ENCODE measurements at places on chromosomes 13 and 19. TPM values are rescaled to one million over a fixed set of nuclear protein-coding genes. Genes with fewer than 3 reads are reported as not detected.
A peak's percentile ranks its signal among the peaks of the same experiment; 100 is the strongest.

GRCh38 chr13:112616586-112617362 is 28.8 kb upstream of the TUBGCP3 start:
- H3K36me3 ChIP-seq, result no peaks in the 10 kb centered on the region
- H3K4me1 ChIP-seq, result peaks cover 9% of the 10 kb centered on the region
- peak; percentile 28 for DNase-seq
- H3K27me3 ChIP-seq, result peaks cover 24% of the 10 kb centered on the region

GRCh38 chr13:44812818-44813217 is 176.5 kb downstream of the NUFIP1 start:
- no peak overlapping the region for H3K27ac ChIP-seq
- no peaks in the 10 kb centered on the region for H3K27me3 ChIP-seq
- H3K4me1 ChIP-seq, result no peaks in the 10 kb centered on the region
- no peaks in the 10 kb centered on the region for H3K36me3 ChIP-seq
- no peak overlapping the region for H3K4me3 ChIP-seq

- H3K36me3 ChIP-seq, result no peaks in the 10 kb centered on the region
- DNase-seq, result no peak
- no peaks in the 10 kb centered on the region for H3K4me1 ChIP-seq
- H3K27me3 ChIP-seq, result peaks cover 48% of the 10 kb centered on the region
- no peak overlapping the region for H3K4me3 ChIP-seq
- no peak overlapping the region for H3K27ac ChIP-seq
Measured at GRCh38 chr19:14761607-14762006, 16.8 kb downstream of the ADGRE2 start.

The SULT2B1 gene
- not detected for total RNA-seq

DNA sequence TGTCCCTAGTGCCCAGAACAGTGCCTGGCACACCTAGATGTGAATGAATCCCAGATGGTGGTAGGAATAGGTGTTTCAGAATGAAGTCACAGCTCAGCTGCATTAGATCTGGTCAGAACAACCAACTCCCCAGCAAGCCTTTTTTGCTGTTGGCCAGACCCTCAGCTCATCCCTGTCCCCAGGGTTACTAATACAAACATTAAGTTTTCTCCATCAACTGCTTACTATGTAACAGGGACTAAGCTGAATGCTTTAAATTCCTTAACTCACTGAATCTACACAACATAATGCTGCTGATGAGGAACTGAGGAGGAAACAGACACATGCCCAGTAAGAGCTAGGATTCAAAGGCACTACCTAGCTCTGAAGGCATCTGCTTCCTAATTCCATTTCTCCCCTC is 18.8 kb downstream of the SMG9 start:
- DNase-seq, result no peak
- no peaks in the 10 kb centered on the region for H3K27me3 ChIP-seq
- no peak overlapping the region for H3K27ac ChIP-seq
- H3K36me3 ChIP-seq, result peaks cover 40% of the 10 kb centered on the region

GRCh38 chr13:31965361-31966066 is 66.1 kb upstream of the FRY start:
- no peaks in the 10 kb centered on the region for H3K36me3 ChIP-seq
- peaks cover 5% of the 10 kb centered on the region for H3K4me1 ChIP-seq
- H3K27me3 ChIP-seq, result no peaks in the 10 kb centered on the region
- H3K27ac ChIP-seq, result no peak overlapping the region
- no peak for DNase-seq

The ZNF772 gene
- total RNA-seq, result 14.6 TPM

The ZNF610 gene
- total RNA-seq, result 10.0 TPM

DNA sequence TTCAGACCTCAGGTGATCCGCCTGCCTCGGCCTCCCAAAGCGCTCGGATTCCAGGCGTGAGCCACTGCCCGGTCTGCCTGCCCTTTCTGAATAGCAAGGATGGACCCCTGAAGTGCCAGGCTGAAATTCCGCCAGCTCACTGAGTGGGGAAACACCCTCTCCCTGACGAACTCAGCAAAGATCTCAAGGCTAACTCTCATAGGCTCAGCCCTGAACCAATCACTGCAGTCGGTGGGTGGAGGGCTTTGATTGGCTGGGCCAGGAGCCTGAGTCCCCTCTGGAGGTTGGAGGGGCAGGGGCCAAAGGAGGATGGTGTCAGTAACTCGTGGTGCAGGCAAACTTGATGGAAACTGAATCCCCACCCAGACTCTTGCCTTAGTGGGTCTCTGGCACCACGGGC is 11.2 kb upstream of the COMP start:
- H3K27me3 ChIP-seq, result peaks cover 17% of the 10 kb centered on the region
- no peak for DNase-seq
- no peak overlapping the region for H3K27ac ChIP-seq
- no peaks in the 10 kb centered on the region for H3K36me3 ChIP-seq

GRCh38 chr13:112106478-112107141 is 39.7 kb downstream of the SOX1 start:
- no peaks in the 10 kb centered on the region for H3K36me3 ChIP-seq
- H3K4me3 ChIP-seq, result peak overlapping the region; percentile 87
- H3K27ac ChIP-seq, result peak overlapping the region; percentile 91
- peaks cover 36% of the 10 kb centered on the region for H3K27me3 ChIP-seq
- H3K4me1 ChIP-seq, result peaks cover 65% of the 10 kb centered on the region
- DNase-seq, result peak; percentile 60

DNA sequence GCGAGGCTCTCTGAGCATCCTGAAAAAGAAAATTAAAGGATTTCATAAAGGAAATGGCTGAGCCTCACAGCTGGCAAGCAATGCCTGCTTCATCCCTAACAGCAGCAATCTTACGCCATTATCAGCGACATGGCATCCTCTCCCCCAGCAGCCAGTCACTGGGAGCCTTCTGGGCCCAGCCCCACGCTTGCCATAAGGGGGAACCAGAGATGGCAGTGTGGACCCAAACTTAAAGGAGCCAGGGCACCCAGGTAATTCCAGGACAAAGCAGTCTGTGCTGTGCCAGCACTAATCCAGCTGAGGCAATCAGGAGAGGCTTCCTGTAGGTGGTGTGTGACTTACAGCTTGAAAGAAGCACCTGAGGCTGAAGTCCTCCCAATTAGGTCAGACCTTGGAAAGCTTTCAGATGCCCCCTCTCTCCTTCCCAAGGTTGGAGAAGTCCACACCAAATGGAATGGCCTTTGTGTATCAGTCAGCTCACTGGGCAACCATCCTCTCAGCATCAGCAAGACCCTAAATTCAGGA is 10.3 kb downstream of the VSTM2B start:
- H3K4me3 ChIP-seq, result no peak overlapping the region
- H3K27ac ChIP-seq, result no peak overlapping the region
- DNase-seq, result no peak
- H3K36me3 ChIP-seq, result no peaks in the 10 kb centered on the region

DNA sequence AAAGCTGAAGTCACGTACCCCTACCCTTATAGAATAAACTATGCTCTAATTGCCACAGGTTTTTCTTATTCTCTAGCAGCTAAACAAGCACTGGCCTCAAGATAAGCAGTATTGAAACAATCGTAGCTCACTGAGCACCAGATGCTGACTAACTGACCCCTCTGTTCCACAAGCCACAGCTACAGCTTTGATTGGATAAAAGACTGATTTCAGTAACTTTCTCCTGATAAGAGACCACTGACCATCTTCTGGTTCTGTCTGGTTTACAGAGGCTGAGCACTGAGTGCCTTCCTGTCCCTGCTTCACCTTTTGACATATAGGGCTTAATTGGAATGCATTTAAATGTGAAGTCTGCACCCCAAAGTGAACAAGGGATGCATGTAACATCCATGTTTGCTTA is 8.4 kb upstream of the RAP2A start:
- no peak overlapping the region for H3K4me3 ChIP-seq
- peaks cover 11% of the 10 kb centered on the region for H3K4me1 ChIP-seq
- no peak overlapping the region for H3K27ac ChIP-seq
- H3K27me3 ChIP-seq, result no peaks in the 10 kb centered on the region
- H3K36me3 ChIP-seq, result no peaks in the 10 kb centered on the region
- no peak for DNase-seq

DNA sequence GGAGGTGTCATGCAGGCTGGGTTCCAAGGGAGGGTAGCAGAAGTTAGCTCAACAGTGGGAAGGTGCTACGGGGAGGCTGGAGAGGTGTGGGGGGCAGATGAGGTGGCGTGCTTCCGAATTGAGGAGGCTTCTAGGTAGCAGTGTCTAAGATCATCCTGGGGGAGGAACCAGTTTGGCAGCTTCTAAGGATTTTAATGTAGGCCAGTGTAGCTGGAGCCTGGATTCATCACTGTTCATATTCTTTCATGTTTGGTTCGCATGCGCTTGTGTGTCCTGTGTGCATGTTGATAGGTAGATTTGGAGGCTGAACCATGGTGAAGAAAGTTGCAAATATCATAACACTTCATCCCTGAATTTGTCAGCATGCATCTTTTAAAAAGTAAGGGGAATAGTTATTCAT is 86.7 kb downstream of the GPR12 start:
- H3K4me3 ChIP-seq, result no peak overlapping the region
- peaks cover 21% of the 10 kb centered on the region for H3K36me3 ChIP-seq

The KIR3DL1 gene
- total RNA-seq, result not detected

- no peaks in the 10 kb centered on the region for H3K27me3 ChIP-seq
- H3K27ac ChIP-seq, result no peak overlapping the region
- no peak for DNase-seq
Measured at GRCh38 chr19:6413291-6413690, 11.3 kb downstream of the KHSRP start.

DNA sequence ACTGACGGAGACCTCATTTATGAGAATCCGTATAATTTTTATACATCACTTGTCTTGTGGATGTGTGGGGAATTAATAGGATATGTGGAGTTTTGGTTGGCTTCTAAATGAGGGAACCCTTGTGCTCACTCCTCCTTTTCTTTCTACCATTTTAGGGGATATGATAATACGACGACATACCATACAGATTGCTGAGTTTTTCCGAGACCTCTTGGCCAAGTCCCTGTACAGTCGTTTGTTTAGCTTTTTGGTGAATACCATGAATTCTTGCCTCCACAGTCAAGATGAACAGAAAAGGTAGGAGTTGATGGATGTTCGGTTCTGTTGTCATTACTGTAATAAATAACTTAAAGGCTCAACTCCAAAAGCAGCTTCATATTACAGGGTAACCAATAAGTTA is 335.2 kb downstream of the MYO16 start:
- peaks cover 6% of the 10 kb centered on the region for H3K4me1 ChIP-seq
- no peak overlapping the region for H3K27ac ChIP-seq
- H3K36me3 ChIP-seq, result peaks cover 2% of the 10 kb centered on the region
- H3K4me3 ChIP-seq, result no peak overlapping the region
- DNase-seq, result no peak
- H3K27me3 ChIP-seq, result no peaks in the 10 kb centered on the region

GRCh38 chr13:48231080-48231479 is 1.9 kb upstream of the ITM2B start:
- no peaks in the 10 kb centered on the region for H3K36me3 ChIP-seq
- H3K4me1 ChIP-seq, result peaks cover 40% of the 10 kb centered on the region
- DNase-seq, result no peak
- H3K27ac ChIP-seq, result no peak overlapping the region
- peak overlapping the region; percentile 92 for H3K4me3 ChIP-seq

DNA sequence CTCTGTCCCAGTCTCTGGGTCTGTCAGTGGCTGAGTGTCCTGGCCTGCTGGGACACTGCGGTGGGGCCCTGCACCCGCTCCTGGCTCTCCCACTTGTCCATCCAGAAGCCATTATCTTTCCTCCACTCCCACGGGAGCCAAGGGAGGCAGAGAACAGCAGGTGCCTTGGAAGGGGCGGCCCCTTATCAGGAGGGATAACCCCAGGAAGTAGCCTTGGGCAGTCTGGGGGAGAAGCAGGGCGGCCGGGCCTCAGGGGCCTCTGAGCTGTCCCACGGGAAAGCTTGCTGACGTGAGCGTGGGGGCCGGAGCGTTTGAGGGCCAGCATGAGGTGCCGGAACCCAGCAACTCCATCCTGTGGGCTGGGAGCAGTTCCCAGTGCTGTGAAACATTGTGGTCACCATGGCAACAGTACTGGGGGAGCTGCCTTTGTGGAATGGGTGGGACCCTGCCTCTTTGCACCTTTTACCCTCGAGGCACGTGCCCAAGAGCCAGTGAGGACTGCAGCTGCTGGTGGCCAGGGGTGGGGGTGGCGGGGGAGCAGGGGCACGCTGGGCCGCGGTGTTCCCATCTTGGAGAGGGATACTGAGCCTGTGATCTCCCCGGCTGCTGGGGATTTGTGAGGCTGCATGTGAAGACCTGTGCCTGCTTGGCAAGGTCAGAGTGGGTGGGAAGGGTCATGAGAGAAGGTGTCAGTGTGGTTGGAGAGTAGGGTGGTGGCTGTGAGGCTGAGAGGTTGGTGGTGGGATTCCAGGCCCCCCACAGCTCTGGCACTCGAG is 20.9 kb downstream of the KLHL26 start:
- H3K36me3 ChIP-seq, result peaks cover 3% of the 10 kb centered on the region
- DNase-seq, result peak; percentile 26
- no peak overlapping the region for H3K27ac ChIP-seq
- peaks cover 28% of the 10 kb centered on the region for H3K4me1 ChIP-seq
- no peak overlapping the region for H3K4me3 ChIP-seq
